Activated CD4-positive, alpha-beta memory T cell treated with anti-CD3 and anti-CD28 coated beads, Interleukin-2, amount 10 ng/mL, durations not matched to agents 7 days and 5 days (primary cell): ENCODE measurements at places on chromosomes 2 and 18.

GRCh38 chr2:105919826-105920225, 175.1 kb downstream of the NCK2 start:
- peak; percentile 63 for DNase-seq

- no peak for DNase-seq
Measured at GRCh38 chr2:47708801-47709499, 74.0 kb upstream of the MSH6 start.

DNA sequence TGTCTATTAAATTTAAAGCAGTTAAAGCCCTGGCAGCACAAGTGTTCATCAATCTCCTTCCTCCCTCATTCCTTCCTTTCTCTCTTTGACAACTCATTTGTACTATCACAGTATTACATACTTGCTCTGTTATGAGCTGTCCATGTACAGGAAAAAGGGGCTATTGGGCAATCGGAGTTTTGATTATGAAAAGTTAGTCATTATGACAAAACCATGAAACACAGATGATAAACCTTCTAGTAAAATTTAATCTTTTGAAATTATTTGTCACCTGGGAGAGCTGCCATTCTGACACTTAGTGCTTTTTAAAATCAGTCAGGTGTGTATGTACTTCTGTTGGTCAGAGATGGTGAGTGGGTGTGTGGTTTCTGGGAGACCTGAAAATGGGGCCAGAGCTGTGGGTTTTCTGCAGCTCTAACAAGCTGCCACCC, 39.4 kb downstream of the MAP4K4 start:
- no peak for DNase-seq

GRCh38 chr2:69977906-69978482, 16.6 kb upstream of the ASPRV1 start:
- no peak for DNase-seq

GRCh38 chr2:39099310-39099869, 21.5 kb downstream of the SOS1 start:
- DNase-seq = no peak

- DNase-seq = no peak
Measured at GRCh38 chr2:30629866-30630265, 177.4 kb downstream of the CAPN13 start.

- DNase-seq = no peak
Measured at GRCh38 chr2:6368281-6368680, 497.4 kb downstream of the CMPK2 start.

GRCh38 chr2:135963841-135964240, 21.6 kb downstream of the DARS1 start:
- no peak for DNase-seq

DNA sequence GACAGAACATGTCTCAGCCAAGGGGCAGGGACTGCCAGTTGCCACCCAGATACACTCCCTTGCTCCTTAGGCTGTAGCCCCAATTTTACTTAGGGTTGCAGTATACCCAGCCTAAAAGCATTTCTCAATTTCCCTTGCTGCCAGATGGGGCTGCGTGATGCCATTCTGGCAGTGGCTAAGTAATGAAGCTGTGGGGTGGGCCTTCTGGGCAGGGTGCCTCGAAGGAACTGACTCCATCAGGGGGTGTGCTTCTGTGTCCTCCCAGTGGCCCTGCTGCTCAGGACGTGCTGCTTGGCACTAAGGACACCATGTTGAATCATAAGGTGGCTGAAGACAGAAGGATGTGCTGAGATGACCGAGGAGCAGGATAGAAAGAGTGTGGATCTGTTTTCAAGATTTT, 74.2 kb downstream of the VWA3B start:
- DNase-seq = no peak

GRCh38 chr2:39949131-39949530, 170.1 kb upstream of the THUMPD2 start:
- no peak for DNase-seq

- DNase-seq = no peak
Measured at GRCh38 chr18:6773777-6774176, 44.3 kb downstream of the ARHGAP28 start.

GRCh38 chr18:77765468-77765867, 515.8 kb downstream of the GALR1 start:
- DNase-seq = no peak

- DNase-seq = no peak
Measured at GRCh38 chr2:114034742-114035141, 144.9 kb downstream of the ACTR3 start.

DNA sequence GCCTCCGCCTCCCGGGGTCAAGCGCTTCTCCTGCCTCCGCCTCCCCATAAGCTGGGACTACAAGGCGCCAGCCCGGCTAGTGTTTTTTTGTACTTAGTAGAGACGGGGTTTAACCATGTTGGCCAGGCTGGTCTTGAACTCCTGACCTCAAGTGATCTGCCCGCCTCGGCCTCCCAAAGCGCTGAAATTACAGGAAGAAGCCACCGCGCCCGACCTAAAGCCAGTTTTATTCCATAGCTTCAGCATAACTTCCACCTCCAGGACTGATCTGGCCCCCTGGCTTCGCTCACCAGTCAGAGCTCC, 783 bp upstream of the TXNL4A start:
- peak; percentile 18 for DNase-seq

- no peak for DNase-seq
Measured at GRCh38 chr2:134262684-134263083, 8.8 kb downstream of the MGAT5 start.

DNA sequence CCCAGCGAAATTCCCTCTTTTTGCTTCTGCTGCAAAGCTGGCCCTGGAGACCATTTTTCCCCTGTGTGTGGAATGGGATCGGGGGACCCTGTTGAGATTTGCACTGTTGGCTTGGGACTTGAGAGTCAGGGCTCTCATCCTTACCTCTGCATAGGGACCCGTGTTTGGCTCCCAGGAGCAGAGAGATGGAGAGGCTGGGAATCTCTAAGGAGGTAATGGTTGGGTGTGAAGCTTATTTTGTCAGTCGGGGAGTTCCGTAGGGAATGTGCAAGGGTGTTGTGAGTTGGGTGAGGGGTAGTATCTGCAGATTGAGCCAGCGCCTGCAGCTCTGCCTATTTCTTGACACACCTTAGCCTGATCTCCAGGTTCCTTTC, 4.5 kb downstream of the GATA6 start:
- no peak for DNase-seq

DNA sequence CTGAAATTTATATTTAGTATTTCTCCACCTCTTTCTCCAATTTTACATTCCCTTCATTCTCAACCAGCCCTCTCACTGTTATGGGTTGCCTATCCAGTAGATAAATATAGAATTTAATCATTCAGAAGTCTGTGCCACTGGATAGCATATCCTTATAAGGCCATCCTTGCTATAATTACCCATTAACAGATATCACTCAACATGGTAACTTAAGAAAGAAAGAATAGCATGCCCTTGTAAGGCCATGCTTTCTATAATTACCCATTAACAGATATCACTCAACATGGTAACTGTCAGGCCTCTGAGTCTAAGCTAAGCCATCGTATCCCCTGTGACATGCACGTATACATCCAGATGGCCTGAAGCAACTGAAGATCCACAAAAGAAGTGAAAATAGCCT, 1137.4 kb upstream of the FAM98A start:
- DNase-seq = no peak

GRCh38 chr18:1993866-1994265, 577.4 kb downstream of the METTL4 start:
- no peak for DNase-seq

DNA sequence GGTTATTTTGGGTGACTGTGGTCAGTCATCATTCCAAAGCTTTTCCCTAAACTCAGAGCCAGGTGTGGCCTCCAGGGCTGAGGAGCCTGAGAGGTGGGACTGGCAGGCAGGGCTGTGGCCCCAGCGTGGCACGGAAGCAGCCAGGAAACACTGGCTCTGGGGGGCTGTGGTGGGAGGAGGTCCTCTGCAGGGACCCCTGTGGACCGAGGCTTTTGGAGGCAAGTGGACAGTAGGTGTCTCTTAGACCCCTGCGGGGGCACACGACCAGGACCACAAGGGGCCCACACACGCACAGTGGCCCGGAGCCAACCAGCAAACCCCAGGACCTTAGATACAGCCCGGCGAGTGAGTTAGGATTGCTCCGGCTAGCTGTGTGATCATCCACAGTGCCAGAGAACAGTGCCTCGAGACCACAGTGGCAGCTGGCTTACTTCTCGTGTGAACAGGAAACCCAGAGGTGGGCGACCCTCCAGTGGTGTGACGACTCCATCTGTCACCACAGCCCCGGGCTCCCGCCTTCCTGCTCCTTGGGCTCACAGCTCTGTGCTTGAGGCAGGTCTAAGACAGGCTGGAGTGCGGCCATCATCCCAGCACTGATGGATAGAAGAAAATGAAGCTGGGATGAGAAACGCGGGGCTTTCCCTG, 1.6 kb upstream of the RTP5 start:
- peak; percentile 48 for DNase-seq

DNA sequence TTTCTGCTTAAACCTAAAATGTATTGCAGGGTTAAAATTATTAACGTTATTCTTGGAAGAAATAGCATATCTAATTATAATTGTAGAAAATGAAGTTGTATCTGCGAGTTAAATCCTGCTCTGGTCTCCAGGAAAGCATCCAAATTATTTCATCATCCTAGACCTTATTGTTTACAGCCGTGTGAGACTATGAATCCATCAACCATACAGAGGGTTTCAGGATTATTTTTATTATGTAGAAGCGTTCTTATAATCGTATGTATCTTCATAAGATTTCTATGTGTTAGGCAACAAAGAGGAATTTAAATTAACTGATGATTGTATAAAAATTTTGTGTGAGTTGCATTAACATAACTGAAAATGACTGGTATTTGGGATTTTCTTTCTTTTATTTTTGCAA, 14.5 kb upstream of the DSC3 start:
- no peak for DNase-seq

GRCh38 chr18:44651478-44651877, 29.2 kb upstream of the SETBP1 start:
- no peak for DNase-seq

- DNase-seq = no peak
Measured at GRCh38 chr2:202148515-202149154, 75.6 kb downstream of the KIAA2012 start.
